Activated CD4-positive, alpha-beta T cell treated with anti-CD3 and anti-CD28 coated beads for 36 hours (primary cell): ENCODE measurements at places on chromosomes 7 and 10. TPM values are rescaled to one million over a fixed set of nuclear protein-coding genes. Genes with fewer than 3 reads are reported as not detected.

Gene TMEM178B
- total RNA-seq, result 0.23 TPM

Gene CUBN
- 0.43 TPM for total RNA-seq

Gene AZGP1
- not detected for total RNA-seq

Gene CCNY
- 49.4 TPM for total RNA-seq

Gene SPDYE6
- not detected for total RNA-seq

Gene TRPV5
- total RNA-seq, result not detected

Gene PAPOLB
- not detected for total RNA-seq

Gene NRG3
- not detected for total RNA-seq

Gene ZCWPW1
- 3.0 TPM for total RNA-seq

Gene SFRP5
- not detected for total RNA-seq

Gene LIPF
- not detected for total RNA-seq
